IPS DF 6.9 (cell line): ENCODE measurements at places on chromosomes 13 and 19.
A peak's percentile ranks its signal among the peaks of the same experiment; 100 is the strongest.

- no peaks in the 10 kb centered on the region for H3K27me3 ChIP-seq
- DNase-seq: no peak
- no peaks in the 10 kb centered on the region for H3K36me3 ChIP-seq
- H3K27ac ChIP-seq: no peak overlapping the region
- H3K4me1 ChIP-seq: peaks cover 6% of the 10 kb centered on the region
Observed at GRCh38 chr19:28632371-28633080, 580.4 kb downstream of the UQCRFS1 start.

- H3K36me3 ChIP-seq: no peaks in the 10 kb centered on the region
- no peaks in the 10 kb centered on the region for H3K27me3 ChIP-seq
- no peak overlapping the region for H3K27ac ChIP-seq
- no peaks in the 10 kb centered on the region for H3K4me1 ChIP-seq
- H3K4me3 ChIP-seq: no peak overlapping the region
- DNase-seq: no peak
Observed at GRCh38 chr13:26919311-26919710, 158.7 kb upstream of the GPR12 start.

- H3K4me3 ChIP-seq: no peak overlapping the region
- H3K4me1 ChIP-seq: no peaks in the 10 kb centered on the region
- H3K27ac ChIP-seq: no peak overlapping the region
- no peak for DNase-seq
- peaks cover 2% of the 10 kb centered on the region; the same call in 1 of the 2 replicates for H3K27me3 ChIP-seq
Observed at GRCh38 chr19:46073268-46073922, 32.6 kb upstream of the IGFL4 start.

DNA sequence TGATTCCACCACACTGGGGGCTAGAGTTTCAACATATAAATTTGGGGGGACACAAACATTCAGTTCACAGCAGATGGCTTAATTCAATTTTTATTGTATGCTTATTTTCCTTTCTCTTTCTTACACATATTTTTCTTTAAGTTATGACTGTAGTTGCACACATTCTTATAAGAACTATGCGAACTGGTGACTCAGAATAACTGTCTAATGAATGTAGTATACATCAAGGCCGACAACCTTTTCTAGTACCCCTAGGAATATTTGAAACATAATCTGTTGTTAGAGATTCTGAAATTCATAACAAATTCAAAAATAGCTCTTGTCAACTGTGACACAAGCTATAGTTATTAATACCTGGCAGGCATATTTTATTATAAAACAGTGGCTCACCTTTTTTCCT lies 695.6 kb downstream of the PCDH9 start:
- H3K4me1 ChIP-seq: no peaks in the 10 kb centered on the region
- DNase-seq: no peak
- no peaks in the 10 kb centered on the region for H3K27me3 ChIP-seq
- no peak overlapping the region for H3K27ac ChIP-seq
- H3K4me3 ChIP-seq: no peak overlapping the region

DNA sequence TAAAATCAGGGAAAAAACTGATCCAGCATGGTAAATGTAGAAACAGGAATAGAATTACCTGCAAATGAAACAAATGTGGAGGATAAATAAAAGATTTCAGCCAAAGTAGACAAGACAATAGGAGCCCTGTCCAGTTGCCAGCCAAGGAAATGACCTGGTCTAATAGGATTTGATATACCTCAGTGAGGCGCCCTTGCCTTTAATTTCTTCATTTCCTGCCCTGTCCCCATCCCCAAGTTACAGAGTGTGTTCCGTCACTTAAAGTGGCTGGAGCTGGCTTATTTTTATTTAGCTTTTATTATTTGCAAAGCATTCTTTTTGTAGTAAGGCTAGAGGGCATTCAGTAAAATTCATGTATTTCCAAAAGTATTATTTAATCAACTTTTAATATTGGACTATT lies 1022.0 kb downstream of the EFNB2 start:
- H3K27ac ChIP-seq: no peak overlapping the region
- DNase-seq: no peak
- H3K4me1 ChIP-seq: no peaks in the 10 kb centered on the region
- no peaks in the 10 kb centered on the region for H3K27me3 ChIP-seq
- no peak overlapping the region for H3K4me3 ChIP-seq

DNA sequence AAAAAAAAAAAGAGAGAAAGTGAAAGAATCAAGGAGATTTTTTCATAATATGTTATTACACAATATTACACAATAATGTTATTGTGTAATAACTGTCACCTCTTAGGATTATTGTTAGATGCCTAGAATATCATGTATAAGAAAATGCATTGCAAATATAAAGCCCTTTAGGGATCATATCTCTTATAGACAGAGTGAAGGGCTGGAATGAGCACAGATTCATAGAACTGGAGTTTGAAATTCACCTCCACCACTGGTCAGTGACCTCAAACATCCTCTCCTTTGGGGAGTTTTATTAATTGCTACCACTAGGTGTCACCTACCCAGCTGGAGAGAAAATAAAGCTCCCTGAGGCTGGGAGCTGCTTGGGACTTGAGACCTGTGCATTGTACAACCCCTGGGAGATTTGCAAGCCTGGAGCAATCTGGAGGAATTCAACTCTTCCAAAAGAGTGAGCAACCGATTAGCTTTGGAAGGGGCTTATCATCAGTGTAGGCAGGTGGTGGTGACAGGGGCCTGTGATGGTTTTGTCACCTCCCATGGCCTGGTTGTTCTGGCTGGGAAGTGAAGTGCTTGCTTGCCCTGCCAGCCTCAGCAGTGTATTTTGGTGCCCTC lies 30.3 kb upstream of the FRY start:
- no peaks in the 10 kb centered on the region for H3K36me3 ChIP-seq
- no peaks in the 10 kb centered on the region for H3K27me3 ChIP-seq
- no peaks in the 10 kb centered on the region for H3K4me1 ChIP-seq
- H3K4me3 ChIP-seq: no peak overlapping the region
- peak; percentile 25 for DNase-seq

GRCh38 chr19:47351548-47351947 lies 2.4 kb downstream of the DHX34 start:
- H3K4me3 ChIP-seq: no peak overlapping the region
- no peaks in the 10 kb centered on the region for H3K27me3 ChIP-seq
- peaks cover 22% of the 10 kb centered on the region for H3K36me3 ChIP-seq
- peak; percentile 43 for DNase-seq

- H3K27ac ChIP-seq: no peak overlapping the region
- DNase-seq: no peak
- no peaks in the 10 kb centered on the region for H3K27me3 ChIP-seq
- H3K4me3 ChIP-seq: no peak overlapping the region
- no peaks in the 10 kb centered on the region for H3K4me1 ChIP-seq
Observed at GRCh38 chr13:46195016-46195415, 13.0 kb upstream of the LCP1 start.

- H3K4me3 ChIP-seq: no peak overlapping the region
- H3K27me3 ChIP-seq: peaks cover 10% of the 10 kb centered on the region
- H3K27ac ChIP-seq: no peak overlapping the region
- H3K36me3 ChIP-seq: no peaks in the 10 kb centered on the region
- no peak for DNase-seq
Observed at GRCh38 chr13:71861769-71862458, 5.1 kb downstream of the DACH1 start.

DNA sequence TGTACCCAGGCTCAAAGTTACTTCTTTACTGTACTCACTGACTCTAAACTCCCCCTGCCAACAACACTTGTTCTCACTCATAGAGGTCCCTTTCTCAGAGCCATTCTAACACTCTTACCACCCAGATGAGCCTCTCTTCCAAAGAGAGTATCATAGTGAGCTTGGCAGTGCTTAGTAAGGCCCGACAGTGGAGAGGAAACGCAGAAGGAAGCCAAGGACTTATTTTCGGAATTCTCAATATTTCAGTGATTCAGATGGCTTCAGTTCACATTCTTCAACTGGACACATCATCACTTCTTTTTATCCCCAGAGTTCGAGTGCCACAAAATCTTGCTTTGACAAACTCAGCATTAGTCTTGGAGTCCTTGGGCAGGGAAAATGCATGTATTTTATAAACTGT lies 285.9 kb downstream of the DNAJC15 start:
- H3K27me3 ChIP-seq: no peaks in the 10 kb centered on the region
- H3K27ac ChIP-seq: no peak overlapping the region
- no peak overlapping the region for H3K4me3 ChIP-seq
- H3K36me3 ChIP-seq: no peaks in the 10 kb centered on the region
- no peaks in the 10 kb centered on the region for H3K4me1 ChIP-seq

DNA sequence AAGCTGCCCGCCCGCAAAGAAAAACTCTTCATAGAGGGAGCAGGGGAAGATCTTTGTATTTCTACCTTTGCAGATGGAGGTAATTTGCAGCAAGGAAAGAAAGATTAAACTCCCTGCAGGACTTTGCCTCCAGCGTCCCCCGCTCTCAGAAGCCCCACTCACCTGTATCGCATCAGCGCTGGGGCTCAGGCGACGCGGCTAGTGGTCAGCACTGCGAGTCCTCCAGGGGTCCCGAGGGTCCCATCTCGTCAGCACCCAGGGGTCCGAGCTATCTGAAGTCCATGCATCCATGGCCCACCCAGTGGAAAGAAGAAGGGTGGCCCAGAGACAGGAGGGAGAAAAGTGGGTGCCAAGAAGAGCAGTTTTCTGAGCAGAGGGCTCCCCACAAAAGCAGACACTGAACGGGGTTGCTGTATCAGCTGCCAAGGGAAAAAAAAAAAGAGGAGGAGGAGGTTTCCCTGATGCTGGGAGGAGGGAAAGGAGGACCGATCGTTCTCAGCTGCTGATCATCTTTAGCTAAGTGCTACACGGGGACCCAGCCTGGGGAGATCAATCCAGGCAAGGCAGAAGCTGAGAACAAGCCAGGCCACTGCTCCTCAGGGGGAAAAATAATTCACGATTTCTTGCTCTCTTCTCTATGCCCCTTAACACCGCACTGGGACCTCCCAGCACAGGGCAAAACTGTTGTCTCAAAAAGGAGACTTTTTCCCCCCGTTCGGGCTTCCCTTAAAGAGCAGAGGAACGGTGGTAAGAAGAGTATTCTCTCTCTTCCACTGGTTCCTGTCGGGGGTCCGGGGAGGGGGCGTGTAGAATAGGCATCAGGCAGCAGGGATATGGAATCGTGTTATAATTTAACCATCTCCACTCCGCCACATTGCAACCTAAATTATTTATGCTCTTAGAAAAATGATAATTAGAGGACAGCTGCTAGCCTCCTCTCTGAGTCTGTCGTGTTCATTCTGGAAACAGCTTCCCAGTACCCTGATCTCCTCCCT lies 117.7 kb upstream of the CACNA1A start:
- no peaks in the 10 kb centered on the region; the same call in 1 of the 2 replicates for H3K27me3 ChIP-seq
- DNase-seq: no peak
- H3K4me3 ChIP-seq: no peak overlapping the region
- H3K36me3 ChIP-seq: no peaks in the 10 kb centered on the region

DNA sequence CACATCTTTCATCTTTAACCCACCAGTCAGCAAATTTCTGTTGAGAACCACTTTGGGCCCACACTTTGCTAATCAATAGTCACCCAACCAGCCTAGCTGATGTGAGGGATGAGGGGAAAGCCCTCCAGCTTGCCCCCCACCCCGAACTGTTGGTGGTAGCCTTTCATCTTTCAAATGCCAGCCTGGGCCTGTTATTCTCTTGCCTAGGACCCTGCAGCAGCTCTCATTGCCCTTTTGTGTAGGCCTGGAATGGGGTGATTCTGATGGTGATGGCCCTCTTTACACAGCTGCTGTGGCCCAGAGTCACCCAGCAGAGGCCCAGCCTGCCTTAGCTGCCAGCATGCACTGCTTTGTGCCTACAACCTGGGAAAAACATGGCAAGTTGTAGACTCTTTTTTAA lies 294.5 kb downstream of the SLC7A1 start:
- DNase-seq: no peak
- H3K27ac ChIP-seq: no peak overlapping the region
- no peaks in the 10 kb centered on the region for H3K4me1 ChIP-seq
- H3K4me3 ChIP-seq: no peak overlapping the region
- H3K27me3 ChIP-seq: no peaks in the 10 kb centered on the region
- no peaks in the 10 kb centered on the region for H3K36me3 ChIP-seq
